ENCODE measurements at places on chromosomes 13 and 19.

DNA sequence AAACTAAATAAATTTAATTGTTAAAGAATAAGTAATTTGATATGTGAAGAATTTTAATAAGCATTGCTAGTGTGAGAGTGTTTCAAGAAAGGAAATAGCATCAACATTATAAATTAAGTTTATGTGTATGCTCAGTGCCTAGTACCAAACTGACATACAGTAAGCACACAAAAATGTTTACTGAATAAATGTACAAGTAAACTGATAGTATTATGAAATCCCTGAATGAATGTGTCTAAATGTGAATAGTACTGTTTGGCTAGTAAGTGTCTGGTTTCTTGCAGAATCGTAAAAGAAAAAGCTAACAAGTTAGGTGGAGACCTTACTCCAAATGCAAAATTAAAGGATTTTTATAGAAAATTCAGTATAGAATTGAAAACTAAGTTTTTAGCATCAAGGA is 233.6 kb downstream of the PCDH9 start:
- no peak for DNase-seq

DNA sequence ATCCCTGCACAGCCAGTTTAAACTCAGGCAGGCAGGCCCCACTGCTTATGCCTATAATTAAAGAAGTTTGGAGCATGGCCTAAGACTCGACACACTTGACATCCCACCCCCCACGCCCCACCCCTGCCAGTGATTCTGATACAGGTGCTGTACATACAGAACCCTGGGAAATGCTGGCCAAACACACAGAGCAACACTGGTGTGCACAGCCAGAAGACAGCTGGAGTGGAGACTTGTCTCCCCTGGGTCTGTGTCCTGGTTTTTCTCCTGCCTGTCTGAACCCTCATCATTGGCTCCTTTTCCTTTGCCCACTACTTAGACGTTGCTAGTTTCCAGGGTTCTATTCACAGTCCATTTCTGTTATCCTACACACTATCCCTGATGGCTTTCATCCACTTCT is 76.8 kb downstream of the DLEU7 start:
- no peak for DNase-seq

DNA sequence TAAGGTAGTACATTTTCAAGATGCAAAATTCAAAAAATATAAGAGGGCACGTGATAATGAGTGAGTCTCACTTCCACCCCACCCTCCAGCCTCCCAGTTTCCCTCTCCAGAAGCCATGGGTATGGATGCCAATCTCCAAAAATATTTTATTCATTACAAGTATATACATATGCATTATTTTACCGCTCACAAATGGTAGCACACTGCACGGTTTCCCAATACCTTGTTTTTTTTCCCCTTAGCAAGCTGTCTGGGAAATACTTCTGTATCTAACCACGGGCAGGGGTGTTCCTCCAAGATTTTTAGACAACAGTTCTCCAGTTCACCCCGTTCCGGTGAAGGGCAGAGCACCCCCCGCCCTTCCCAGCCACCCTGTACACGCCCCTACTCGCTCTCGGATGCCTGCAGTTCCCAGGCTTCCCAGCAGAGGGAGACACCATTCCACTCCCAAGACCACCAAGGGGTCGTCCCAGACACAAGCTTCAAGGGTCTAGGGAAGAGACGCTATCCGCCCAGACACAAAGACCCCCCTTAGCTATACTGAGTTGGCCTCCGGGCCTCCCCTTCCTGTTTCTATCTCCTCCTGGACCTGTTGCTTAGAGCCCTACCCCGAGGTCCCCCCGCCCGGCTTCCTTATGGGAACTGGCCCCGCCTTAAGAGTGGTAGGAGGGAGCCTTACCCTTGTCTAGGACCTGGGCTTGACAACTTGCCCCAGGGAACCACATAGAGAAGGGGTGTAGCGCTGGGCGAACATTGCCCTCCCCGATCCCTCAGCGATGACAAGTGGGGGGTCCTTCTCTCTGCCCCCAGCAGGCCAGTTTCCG is 1.1 kb upstream of the FXYD3 start:
- DNase-seq = peak; percentile 52

DNA sequence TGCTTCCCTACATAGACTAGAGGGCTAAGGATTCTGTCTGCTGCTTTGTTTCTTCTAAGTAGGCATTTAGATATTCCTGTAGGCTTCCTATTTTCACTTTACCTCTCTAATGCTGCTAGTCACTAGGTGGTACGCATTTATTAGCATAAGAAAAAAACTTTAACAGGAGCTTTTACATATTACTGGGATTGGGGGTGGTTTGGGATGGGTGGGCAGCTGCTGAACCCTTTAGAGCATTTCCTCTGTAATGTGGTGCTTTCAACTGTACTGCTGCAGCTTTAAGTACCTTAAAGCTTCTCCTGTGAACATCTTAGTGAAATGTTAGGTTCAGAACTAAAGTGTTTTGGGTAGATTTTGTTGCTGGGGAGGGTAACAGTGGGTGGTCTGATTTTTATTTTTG is 92.6 kb downstream of the ZNF486 start:
- DNase-seq = no peak

- DNase-seq = no peak
Measured at GRCh38 chr13:74274916-74275315, 140.7 kb upstream of the KLF12 start.

GRCh38 chr19:18000480-18000914 is 7.5 kb upstream of the ARRDC2 start:
- DNase-seq = no peak

GRCh38 chr19:46442808-46443450 is 14.2 kb upstream of the PNMA8C start:
- no peak for DNase-seq

DNA sequence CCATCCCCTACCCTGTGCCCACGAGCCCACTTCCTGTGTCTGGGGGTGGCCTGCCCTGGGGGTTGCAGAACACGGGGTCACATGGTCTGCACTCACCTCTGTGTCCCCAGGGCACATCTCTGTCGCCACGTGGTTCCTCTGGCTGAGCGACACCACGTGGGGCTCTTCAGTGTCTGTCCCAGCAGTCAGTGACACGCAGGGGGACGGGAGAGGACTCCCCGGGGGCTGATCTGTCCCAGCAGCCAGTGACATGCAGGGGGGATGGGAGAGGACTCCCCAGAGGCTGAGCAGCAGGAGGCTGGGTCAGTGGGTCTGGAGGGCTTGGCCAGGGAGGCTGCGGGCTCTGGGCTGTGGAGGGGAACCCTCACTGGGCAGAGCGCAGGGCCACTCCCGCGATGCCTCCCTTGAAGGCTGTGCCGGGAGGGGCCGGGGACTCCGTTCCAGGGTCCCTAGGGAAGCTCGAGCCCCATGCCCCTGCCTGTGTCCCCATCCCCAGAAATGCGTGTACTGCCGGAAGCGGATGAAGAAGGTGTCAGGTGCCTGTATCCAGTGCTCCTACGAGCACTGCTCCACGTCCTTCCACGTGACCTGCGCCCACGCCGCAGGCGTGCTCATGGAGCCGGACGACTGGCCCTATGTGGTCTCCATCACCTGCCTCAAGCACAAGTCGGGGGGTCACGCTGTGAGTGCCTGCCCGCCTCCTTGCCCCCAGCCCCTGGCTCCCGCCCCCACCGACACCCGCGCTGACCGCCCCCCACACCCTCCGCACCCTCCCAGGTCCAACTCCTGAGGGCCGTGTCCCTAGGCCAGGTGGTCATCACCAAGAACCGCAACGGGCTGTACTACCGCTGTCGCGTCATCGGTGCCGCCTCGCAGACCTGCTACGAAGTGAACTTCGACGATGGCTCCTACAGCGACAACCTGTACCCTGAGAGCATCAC is 174.8 kb downstream of the KDM4B start:
- no peak for DNase-seq

GRCh38 chr13:67017276-67017675 is 212.9 kb downstream of the PCDH9 start:
- DNase-seq = no peak

Data from hematopoietic multipotent progenitor cell (in vitro differentiated cells).